ENCODE measurements at places on chromosomes 2 and 18.

DNA sequence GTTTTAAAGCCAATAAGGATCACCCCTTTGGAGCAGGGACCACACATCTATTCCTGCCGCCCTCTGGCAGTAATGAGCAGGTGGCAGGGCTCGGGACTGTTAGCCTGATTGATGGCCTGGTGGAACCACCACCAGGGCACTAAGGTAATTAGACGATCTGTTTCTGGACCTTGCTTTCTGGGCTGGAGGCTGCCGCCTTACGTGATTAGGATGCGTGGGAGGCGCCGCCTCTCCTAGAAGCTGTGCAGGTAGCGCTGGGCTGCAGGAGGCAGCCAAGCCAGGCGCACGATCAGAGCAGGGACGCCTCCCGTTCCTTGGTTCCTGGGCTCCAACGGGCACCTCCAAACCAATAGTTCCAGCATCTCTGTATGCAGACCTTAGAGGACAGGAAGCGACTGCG, 242.6 kb upstream of the RAB12 start:
- no peak for DNase-seq

DNA sequence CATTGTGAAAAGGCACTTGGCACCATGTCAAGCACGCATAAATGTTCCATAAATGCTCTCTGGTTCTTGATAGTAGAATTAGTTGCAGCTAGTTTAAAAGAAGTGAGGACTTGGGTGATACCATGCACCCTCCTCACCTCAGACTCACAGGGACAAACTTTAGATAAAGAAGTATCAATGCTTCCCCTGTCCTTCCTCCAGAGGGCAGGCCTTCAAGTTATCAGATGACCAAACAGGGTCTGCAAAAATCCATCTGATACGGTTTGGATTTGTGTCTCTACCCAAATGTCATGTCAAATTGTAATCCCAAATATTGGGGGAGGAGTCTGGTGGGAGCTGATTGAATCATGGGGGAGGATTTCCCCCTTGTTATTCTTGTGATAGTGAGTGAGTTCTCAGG, 54.1 kb downstream of the C1QL2 start:
- no peak for DNase-seq

GRCh38 chr2:124822516-124822915, 797.4 kb downstream of the CNTNAP5 start:
- DNase-seq = no peak

DNA sequence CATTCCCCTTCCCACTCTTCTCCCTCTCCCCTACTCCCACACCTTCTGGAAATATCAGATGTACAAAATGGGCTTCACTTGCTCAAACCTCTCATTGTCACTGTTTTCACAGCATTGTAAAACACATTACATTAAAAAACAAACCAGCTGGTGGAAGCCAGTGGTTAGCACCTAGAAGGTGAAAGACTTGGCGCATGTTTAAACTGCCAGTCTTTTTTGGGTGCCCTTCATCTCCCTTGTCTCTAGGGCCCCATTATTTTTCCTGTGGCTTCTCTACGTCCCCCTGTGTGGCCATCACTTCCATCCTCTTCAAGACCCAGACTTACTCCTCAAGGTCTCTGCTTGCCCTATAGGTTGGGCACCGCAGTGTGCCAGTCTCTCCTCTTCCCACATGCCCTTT, 34.9 kb downstream of the MGAT5 start:
- DNase-seq = no peak

DNA sequence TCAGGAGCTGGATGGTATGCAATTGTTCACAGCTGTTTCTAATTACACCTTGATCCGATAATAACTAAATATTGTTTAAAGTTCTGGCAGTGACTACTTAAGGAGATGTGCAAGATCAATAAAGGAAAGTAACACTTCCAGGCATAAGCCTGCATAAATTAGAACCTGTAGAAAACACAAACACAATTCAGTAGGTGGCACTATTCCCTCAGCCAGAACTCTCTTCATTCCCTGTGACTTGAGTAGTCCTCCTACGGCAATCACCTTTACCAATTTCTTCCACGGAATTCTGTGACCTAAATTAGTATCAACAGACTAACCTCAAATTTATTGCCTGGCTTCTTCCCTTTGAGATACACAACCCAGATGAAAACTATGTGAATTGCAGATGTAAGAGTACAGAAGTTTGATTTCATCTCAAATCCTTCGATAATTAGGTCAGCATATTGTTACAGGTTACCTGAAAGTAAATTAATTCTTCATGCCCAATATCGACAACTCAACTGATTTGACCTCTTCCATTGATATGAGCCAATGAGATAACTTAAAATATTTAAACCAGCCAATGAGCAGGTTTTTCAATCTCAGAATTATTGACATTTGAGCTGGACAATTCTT, 137.8 kb downstream of the PID1 start:
- no peak for DNase-seq

DNA sequence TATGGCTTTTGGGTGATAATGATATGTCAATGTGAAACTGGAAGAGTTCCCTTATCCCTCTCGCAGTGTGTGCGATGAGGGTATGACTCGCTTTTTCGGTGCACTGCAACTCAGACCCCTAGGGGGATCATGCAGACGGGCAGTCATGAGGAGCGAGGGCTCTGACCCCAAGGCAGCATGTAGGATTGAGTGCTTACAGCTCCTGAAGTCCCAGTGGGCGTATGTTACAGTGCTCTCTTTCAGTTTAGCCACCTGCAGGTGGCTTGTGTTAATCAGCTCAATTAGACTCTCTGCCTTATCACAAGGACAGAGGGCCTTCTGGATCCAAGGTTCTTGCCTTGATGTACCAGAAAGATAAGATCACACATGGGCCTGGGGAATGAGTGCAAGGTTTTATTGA, 1269.9 kb upstream of the GYPC start:
- DNase-seq = no peak

DNA sequence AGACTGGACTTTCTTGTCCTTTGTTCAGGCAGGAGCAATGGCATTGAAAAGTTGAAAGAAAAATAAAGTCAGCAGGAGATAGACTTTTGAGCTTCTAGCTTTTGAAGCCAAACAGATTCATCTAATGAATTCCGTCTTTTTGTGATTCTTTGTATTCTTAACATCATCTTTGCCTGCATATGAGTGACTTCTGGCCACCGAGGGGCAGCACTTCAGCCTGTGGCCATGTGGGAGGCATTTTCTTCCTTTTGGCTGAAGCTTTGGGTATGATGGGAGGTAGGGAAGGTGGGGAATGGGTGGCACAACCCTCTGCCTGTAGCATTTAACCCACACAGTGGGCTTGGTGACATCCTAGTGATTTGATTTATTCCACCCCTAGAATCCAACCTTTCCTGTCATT, 220.6 kb downstream of the SETBP1 start:
- DNase-seq = no peak

GRCh38 chr2:25936889-25937545, 45.3 kb downstream of the KIF3C start:
- no peak for DNase-seq

GRCh38 chr2:111227716-111228141, 107.0 kb downstream of the BCL2L11 start:
- no peak for DNase-seq

GRCh38 chr2:69837533-69837932, 8.1 kb downstream of the GMCL1 start:
- no peak for DNase-seq

- no peak for DNase-seq
Observed at GRCh38 chr2:151922845-151923666, 94.8 kb upstream of the ARL5A start.

GRCh38 chr2:235725016-235725489, 231.2 kb downstream of the AGAP1 start:
- no peak for DNase-seq
